ENCODE measurements at places on chromosomes 4 and X.

- no peak for DNase-seq
- no peaks in the 10 kb centered on the region for H3K36me3 ChIP-seq
- H3K27me3 ChIP-seq: no peaks in the 10 kb centered on the region
- no peak overlapping the region for H3K4me3 ChIP-seq
- no peak overlapping the region for H3K27ac ChIP-seq
- H3K4me1 ChIP-seq: no peaks in the 10 kb centered on the region
Measured at GRCh38 chr4:156477636-156478035, 494.0 kb downstream of the PDGFC start.

DNA sequence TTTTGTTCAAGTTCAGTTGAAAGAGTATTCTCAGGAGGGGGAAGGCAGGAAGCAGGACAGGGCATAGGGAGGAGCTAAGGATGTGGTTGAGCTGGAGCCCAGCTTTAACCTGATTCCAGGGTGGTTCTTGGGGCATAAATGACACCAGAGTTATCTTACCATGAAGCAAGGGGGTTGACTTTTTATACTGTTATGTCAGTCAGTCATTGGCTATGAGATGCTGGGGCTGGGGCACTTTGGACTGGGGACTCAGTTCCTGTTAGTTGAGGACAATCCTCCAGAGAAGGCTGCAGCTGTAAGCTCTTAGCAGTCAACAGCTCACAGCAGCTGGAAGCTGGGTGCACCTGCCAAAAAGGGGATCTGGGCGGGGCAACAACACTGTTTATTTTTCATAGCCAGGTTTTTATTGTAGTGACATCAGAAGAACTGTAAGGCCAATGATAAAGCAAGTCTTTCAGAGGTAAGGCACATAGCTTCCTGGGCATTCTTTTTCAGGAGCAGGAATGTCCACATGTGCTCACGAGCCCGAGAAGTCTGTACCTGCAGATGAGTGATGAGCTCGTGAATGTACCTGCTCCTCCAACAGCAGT lies 78.5 kb downstream of the MID1IP1 start:
- H3K4me1 ChIP-seq: no peaks in the 10 kb centered on the region
- no peak overlapping the region for H3K27ac ChIP-seq
- DNase-seq: no peak
- no peak overlapping the region for H3K4me3 ChIP-seq

DNA sequence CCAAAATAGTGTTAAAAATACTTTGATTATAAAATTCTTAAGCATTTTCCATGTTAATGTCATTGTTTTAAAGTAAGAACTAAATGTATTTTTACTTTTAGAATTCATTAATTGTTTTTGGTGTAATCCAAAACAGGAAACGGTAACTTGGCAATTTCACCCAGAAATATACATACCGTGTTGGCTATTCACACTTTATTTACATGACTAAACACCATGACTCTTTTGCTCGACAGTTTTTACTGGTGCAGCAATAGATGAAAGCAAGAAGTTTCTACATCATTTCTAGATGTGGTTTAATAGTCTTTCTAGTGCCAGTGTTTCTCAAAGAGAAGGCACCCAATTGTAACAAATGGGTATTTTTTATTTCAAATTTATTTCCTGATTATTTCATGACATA lies 25.6 kb upstream of the MAGEA1 start:
- H3K36me3 ChIP-seq: no peaks in the 10 kb centered on the region
- no peaks in the 10 kb centered on the region for H3K27me3 ChIP-seq
- no peaks in the 10 kb centered on the region for H3K4me1 ChIP-seq
- H3K4me3 ChIP-seq: no peak overlapping the region
- no peak overlapping the region for H3K27ac ChIP-seq
- no peak for DNase-seq

GRCh38 chrX:17082831-17083230 lies 136.4 kb downstream of the REPS2 start:
- H3K27ac ChIP-seq: no peak overlapping the region
- no peak overlapping the region for H3K4me3 ChIP-seq
- H3K4me1 ChIP-seq: peaks cover 6% of the 10 kb centered on the region
- no peak for DNase-seq

GRCh38 chrX:53305219-53305995 lies 24.0 kb upstream of the IQSEC2 start:
- DNase-seq: no peak
- no peak overlapping the region for H3K27ac ChIP-seq
- no peak overlapping the region for H3K4me3 ChIP-seq
- H3K36me3 ChIP-seq: no peaks in the 10 kb centered on the region

DNA sequence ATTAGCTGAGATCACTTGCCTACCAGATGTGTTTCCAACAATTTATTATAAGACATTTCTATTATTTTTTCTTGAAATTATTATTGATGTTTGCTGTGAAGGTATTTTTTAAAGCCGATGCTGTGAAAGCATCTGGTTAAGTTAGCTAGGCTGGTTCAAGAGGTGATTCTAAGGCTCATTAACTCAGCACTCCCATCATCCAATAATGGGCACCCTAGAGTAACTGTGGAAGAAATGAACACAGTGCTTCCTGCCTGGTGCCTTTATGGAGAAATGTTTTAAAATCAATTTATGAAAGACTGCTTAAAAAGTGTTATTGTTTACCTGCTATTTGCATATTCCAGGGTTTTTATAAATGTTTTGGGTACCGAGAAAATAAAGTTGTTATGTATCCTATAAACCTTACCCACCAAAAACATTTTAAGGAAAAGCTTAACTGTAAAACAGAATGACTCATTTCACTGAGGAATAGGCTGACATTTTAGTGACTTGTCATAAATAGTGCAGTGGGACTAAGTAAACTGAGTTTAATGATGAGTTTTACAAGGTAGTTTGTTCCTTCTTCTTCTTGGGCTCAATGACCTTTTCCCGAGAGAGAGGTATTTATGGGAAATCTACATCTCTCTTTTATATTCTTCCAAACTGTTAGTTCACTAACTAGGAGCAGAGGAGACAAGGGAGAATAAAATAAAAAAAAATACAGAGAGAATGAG lies 310.0 kb upstream of the AADAT start:
- no peaks in the 10 kb centered on the region for H3K4me1 ChIP-seq
- no peak overlapping the region for H3K4me3 ChIP-seq
- no peaks in the 10 kb centered on the region for H3K36me3 ChIP-seq
- no peaks in the 10 kb centered on the region for H3K27me3 ChIP-seq

DNA sequence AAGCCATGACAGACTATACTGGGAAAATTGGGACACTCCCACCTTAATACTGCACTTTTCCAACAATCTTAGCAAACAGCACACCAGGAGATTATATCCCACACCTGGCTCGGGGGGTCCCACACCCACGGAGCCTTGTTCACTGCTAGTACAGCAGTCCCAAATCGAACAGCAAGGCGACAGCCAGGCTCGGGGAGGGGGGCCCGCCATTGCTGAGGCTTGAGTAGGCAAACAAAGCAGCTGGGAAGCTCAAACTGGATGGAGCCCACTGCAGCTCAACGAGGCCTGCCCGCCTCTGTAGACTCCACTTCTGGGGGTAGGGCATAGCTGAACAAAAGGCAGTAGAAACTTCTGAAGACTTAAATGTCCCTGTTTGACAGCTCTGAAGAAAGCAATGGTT lies 118.3 kb downstream of the MAGEB5 start:
- H3K36me3 ChIP-seq: no peaks in the 10 kb centered on the region
- DNase-seq: no peak
- H3K27me3 ChIP-seq: no peaks in the 10 kb centered on the region

- peaks cover 9% of the 10 kb centered on the region for H3K36me3 ChIP-seq
- DNase-seq: no peak
- H3K4me3 ChIP-seq: no peak overlapping the region
- H3K4me1 ChIP-seq: peaks cover 75% of the 10 kb centered on the region
- H3K27ac ChIP-seq: no peak overlapping the region
Measured at GRCh38 chr4:38677441-38677840, 13.4 kb downstream of the KLF3 start.

DNA sequence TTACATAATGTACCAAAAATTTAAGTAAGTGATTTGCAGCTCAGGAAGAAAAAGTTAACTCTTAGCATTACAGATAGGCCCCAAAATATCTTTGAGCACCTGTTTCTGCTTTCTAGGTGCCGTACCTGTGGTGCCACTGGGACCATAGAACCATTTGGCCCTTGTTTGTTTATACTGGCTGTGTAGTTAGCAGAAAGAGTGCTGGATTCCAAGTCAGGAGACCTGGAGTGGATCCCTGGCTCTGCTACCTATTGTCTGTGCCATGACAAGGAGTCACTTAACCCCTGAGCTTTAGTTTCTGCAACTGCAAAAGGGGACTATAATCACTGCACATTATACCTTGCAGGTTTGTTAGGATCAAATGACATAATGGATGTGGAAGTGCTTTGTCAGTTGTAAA lies 137.8 kb upstream of the GPR101 start:
- no peak for DNase-seq
- H3K27ac ChIP-seq: no peak overlapping the region
- H3K27me3 ChIP-seq: no peaks in the 10 kb centered on the region
- H3K4me3 ChIP-seq: no peak overlapping the region
- H3K4me1 ChIP-seq: no peaks in the 10 kb centered on the region

GRCh38 chrX:44843753-44844152 lies at the start of gene DUSP21:
DUSP21 (plus strand) TSS chrX:44844021; CDS start chrX:44844133, 112 bp downstream.
- H3K4me1 ChIP-seq: no peaks in the 10 kb centered on the region
- no peak within 1 kb of the TSS for H3K27ac ChIP-seq
- no peak within 1 kb of the TSS for H3K4me3 ChIP-seq
- no peak for DNase-seq
- H3K36me3 ChIP-seq: no peaks in the 10 kb centered on the region

DNA sequence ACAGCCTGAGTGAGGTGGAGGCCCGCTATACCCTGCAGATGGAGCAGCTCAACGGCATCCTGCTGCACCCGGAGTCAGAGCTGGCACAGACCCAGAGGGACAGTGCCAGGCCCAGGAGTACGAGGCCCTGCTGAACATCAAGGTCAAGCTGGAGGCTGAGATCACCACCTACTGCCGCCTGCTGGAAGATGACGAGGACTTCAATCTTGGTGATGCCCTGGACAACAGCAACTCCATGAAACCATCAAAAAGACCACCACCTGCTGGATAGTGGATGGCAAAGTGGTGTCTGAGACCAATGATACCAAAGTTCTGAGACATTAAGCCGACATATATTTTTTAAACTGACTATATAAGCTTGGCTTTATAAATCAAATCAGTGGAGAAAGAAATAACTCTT lies 73.3 kb upstream of the HHIP start:
- no peak overlapping the region for H3K27ac ChIP-seq
- H3K36me3 ChIP-seq: no peaks in the 10 kb centered on the region
- H3K4me1 ChIP-seq: peaks cover 7% of the 10 kb centered on the region

GRCh38 chrX:150487369-150488094 lies 80.9 kb upstream of the MTM1 start:
- H3K27me3 ChIP-seq: no peaks in the 10 kb centered on the region
- H3K36me3 ChIP-seq: no peaks in the 10 kb centered on the region
- no peaks in the 10 kb centered on the region for H3K4me1 ChIP-seq
- H3K27ac ChIP-seq: no peak overlapping the region

DNA sequence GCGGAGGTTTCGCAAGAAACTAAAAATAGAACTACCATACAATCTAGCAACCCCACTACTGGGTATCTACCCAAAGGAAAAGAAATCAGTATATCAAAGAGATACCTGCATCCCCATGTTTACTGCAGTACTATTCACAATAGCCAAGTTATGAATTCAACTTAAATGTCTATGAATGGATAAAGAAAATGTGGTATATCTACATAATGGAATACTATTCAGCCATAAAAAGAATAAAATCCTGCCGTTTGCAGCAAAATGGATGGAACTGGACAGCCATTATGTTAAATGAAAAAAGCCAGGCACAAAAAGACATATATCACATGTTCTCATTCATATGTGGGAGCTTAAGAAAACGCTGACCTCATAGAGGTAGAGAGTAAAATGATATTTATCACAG lies 65.3 kb downstream of the LCORL start:
- no peaks in the 10 kb centered on the region for H3K36me3 ChIP-seq
- no peaks in the 10 kb centered on the region for H3K27me3 ChIP-seq
- H3K27ac ChIP-seq: no peak overlapping the region
- H3K4me3 ChIP-seq: no peak overlapping the region
- no peaks in the 10 kb centered on the region for H3K4me1 ChIP-seq

GRCh38 chr4:128776794-128777216 lies 32.7 kb upstream of the JADE1 start:
- peaks cover 5% of the 10 kb centered on the region for H3K4me1 ChIP-seq
- no peak overlapping the region for H3K4me3 ChIP-seq
- no peaks in the 10 kb centered on the region for H3K36me3 ChIP-seq
- no peaks in the 10 kb centered on the region for H3K27me3 ChIP-seq
- peak; percentile 40 for DNase-seq
- no peak overlapping the region for H3K27ac ChIP-seq

- H3K27ac ChIP-seq: no peak overlapping the region
- H3K4me1 ChIP-seq: no peaks in the 10 kb centered on the region
- no peak overlapping the region for H3K4me3 ChIP-seq
- no peak for DNase-seq
Measured at GRCh38 chr4:141757287-141757686, 120.9 kb downstream of the IL15 start.

DNA sequence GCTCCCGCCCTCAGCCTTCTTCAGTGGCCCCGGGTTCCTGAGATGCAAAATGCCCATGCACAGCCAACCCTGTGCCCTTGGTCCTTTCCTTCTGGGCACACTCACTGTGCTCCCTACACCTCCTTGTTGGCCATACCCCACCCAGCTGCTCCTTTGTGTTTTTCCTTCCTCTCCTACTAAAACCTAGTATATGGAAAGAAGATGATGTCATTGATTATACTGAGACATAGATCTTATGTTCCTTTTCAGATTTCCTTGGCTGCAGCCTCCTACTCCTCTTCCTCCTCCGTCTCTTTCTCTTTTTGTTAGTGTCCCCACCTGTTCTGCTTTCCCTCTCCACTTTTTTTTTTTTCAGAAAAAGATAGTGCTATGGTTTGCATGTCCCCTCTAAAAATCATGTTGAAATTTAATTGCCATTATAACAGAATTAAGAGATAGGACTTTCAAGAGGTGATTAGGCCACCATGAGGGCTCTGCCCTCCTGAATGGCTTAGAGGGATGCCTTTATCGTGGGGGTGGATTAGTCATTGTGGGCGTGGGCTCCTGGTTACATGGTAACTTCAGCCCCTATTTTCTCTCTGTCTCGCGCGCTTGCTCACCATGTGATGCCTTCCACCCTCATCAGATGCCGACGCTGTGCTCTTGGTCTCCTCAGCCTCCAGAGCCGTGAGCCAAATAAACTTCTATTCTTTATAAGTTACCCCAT lies 254.9 kb upstream of the GATB start:
- H3K36me3 ChIP-seq: no peaks in the 10 kb centered on the region
- H3K4me3 ChIP-seq: no peak overlapping the region
- no peak overlapping the region for H3K27ac ChIP-seq
- no peaks in the 10 kb centered on the region for H3K27me3 ChIP-seq
- no peaks in the 10 kb centered on the region for H3K4me1 ChIP-seq
- DNase-seq: no peak

DNA sequence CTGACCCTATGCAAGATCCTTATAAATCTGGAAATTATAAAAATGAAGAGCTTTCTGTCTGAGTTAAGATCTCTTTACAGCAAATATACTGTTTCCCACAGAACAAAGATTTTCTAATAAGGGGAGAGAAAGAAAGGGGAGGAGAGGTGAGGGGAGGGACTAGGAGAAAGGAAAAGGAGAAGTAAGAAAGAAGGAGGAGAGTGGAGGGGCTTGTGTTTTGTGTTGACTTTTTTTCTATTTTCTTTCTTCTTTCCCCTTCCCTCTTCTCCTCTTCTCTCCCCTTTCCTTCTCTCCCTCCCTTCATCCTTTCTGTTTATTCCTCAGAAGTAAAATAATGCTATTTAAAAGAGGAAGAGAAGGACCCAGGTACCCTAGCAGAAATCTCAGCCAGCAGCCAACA lies 6.2 kb downstream of the CXCL6 start:
- DNase-seq: no peak
- no peaks in the 10 kb centered on the region for H3K27me3 ChIP-seq
- no peak overlapping the region for H3K4me3 ChIP-seq
- H3K36me3 ChIP-seq: no peaks in the 10 kb centered on the region
- H3K27ac ChIP-seq: no peak overlapping the region
- no peaks in the 10 kb centered on the region for H3K4me1 ChIP-seq

All from thoracic aorta (tissue), 2 donors.